ENCODE measurements at places on chromosomes 16 and 17.

DNA sequence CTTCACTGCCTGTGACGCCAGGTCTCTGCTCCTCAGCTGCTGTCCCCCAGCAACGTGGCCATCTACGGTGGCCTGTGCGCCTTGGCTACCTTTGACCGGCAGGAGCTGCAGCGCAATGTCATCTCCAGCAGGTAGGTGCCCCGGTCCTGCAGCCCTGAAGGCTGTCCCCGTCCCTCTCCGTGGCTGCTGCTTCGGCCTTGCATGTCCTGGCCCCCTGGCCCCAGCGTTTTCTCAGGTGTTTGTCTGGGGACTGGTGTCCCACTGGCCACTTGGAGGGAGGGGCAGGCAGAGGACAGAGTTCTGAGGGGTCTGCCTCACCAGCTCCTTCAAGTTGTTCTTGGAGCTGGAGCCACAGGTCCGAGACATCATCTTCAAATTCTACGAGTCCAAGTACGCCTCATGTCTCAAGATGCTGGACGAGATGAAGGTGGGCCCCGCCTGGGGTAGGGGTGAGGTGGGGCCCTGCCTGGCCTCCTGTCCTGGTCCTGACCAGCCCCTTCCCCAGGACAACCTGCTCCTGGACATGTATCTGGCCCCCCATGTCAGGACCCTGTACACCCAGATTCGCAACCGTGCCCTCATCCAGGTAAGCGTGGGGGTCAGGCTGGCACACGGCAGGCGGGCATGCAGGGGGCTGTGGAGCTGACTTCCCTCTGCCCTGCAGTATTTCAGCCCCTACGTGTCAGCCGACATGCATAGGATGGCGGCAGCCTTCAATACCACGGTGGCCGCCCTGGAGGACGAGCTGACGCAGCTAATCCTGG, 4.4 kb downstream of the GPS1 start:
- peaks cover 31% of the 10 kb centered on the region for H3K36me3 ChIP-seq
- DNase-seq, result no peak
- H3K27ac ChIP-seq, result no peak overlapping the region
- no peaks in the 10 kb centered on the region for H3K4me1 ChIP-seq
- H3K27me3 ChIP-seq, result no peaks in the 10 kb centered on the region

DNA sequence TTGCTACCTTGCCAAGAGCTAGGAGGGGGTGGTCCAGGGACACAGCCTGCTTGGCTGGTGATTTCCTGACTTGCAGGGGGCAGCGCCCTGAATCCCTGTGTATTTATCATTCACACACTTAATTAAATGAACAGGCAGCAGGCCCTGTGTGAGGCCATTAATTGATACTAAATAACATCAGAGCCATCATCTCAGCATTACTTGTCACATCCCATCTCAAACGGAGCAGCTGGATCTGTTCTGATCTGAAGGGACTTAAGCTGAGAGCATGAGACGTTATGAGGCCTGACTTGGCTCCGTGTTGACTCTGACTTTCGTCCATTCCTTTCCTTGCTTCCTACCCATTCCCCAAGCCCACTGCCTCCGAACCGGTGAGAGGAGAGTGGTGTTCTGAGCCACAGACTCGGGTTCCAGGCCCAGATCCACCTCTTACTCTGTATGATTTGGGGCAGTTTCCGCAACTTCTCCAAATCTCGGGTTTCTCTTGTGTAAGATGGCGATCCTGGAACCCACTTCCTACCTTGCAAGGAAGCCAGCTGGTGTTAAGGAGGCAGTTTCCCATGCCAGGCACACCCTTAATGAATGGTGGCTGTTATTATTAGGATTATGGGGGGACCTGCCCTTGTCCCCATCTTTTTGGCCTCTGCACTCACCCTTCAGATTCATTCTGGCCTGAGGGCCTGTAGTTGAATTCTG, 33.8 kb downstream of the CACNA1G start:
- H3K36me3 ChIP-seq, result no peaks in the 10 kb centered on the region
- no peaks in the 10 kb centered on the region for H3K27me3 ChIP-seq
- no peak overlapping the region for H3K4me3 ChIP-seq

DNA sequence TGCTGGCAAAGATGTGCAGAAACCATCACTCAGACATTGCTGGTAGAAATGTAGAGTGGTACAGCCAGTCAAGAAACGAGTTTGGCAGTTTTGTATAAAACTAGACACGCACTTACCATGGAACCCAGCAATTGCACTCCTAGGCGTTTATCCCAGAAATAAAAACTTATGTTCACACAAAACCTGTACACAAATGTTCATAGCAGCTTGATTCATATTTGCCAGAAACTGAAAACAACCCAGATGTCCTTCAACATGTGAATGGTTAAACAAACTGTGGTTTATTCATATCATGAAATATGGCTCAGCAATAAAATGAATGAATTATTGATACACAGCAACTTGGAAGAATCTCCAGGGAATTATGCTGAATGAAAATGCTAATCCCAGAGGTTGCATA, 570.0 kb downstream of the CDH13 start:
- H3K4me1 ChIP-seq, result no peaks in the 10 kb centered on the region
- DNase-seq, result no peak
- H3K27ac ChIP-seq, result no peak overlapping the region
- H3K4me3 ChIP-seq, result no peak overlapping the region
- H3K36me3 ChIP-seq, result no peaks in the 10 kb centered on the region

GRCh38 chr17:7078711-7079110, 1.3 kb downstream of the CLEC10A start:
- no peak overlapping the region for H3K4me3 ChIP-seq
- DNase-seq, result no peak
- peaks cover 7% of the 10 kb centered on the region for H3K27me3 ChIP-seq
- no peak overlapping the region for H3K27ac ChIP-seq
- peaks cover 3% of the 10 kb centered on the region for H3K4me1 ChIP-seq

DNA sequence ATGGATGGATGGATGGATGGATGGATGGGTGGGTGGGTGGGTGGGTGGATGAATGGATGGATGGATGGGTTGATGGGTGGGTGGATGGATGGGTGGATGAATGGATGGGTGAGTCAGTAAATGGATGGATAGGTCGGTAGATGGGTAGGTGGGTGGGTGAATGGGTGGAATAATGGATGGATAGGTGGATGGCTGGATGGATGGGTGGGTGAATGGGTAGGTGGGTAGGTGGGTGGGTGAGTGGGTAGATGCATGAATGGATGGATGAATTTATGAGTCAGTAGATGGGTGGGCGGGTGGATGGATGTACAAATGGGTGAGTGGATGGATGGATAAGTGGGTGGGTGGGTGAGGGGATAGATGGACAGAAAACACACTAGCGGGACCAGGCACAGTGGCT, 4.9 kb downstream of the ZG16B start:
- no peaks in the 10 kb centered on the region for H3K27me3 ChIP-seq
- no peak for DNase-seq
- no peaks in the 10 kb centered on the region for H3K36me3 ChIP-seq
- no peak overlapping the region for H3K4me3 ChIP-seq

DNA sequence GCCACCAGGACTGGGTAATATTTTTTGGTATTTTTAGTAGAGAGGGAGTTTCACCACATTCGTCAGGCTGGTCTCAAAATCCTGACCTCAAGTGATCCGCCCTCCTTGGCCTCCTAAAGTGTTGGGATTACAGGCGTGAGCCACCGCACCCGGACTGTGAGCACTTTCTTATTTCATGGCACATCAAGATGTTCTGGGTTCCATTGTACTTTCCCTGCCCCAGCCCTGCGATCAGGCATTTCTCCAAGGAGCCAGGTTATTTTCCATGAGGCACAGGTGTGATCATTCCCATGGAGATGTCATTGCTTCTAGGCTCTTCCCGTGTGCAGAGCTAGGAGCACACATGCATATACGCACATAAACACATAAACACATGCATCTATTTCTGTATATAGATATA, 2.6 kb upstream of the ANKRD40CL start:
- H3K4me1 ChIP-seq, result peaks cover 10% of the 10 kb centered on the region
- no peaks in the 10 kb centered on the region for H3K36me3 ChIP-seq
- H3K27me3 ChIP-seq, result no peaks in the 10 kb centered on the region
- H3K4me3 ChIP-seq, result no peak overlapping the region
- DNase-seq, result no peak
- H3K27ac ChIP-seq, result no peak overlapping the region

DNA sequence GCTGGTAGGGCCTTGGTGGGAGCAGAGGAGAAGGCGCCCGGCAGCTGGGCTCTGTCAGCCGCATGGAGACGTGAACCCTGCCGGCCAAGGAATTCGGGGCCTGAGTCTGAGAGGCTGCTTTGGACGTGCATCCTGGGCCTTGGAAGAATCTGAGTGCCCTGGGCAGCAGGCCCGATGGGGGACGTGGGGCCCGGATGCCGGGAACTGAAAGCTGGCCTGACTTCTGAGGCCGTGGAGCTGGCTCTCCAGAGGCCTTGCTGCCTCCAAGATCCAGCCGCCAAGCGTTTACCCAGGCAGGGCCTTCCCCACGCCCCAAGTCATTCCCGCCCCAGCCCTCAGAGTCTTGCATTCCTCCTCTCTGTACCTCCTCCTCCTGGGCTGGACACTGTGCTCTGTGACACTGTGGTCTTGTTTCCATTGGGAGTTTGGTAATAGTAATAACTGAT, 37.2 kb downstream of the NKD1 start:
- no peak overlapping the region for H3K27ac ChIP-seq
- no peak for DNase-seq
- H3K4me1 ChIP-seq, result no peaks in the 10 kb centered on the region

DNA sequence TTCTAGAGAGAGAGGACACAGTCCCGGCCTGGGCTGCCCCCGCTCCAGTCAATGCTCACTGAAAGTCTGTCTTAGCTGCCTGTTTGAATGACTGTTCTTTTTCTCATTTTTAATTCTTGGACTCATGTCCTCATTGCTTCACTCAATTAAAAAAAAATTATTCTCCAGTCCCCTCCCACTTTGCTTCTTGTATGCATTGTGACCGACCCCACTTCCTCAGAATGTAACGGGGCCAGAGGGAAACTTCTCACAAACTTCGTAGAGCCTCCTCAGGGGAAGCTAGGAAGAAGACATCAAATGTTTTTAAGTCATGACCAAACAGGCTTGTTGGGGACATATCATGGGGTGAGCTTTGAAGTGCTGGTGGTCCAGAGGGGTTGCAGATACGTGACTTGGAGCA, 113.2 kb downstream of the CCDC182 start:
- peaks cover 97% of the 10 kb centered on the region for H3K36me3 ChIP-seq
- H3K27ac ChIP-seq, result no peak overlapping the region
- H3K4me3 ChIP-seq, result no peak overlapping the region
- DNase-seq, result no peak
- H3K27me3 ChIP-seq, result no peaks in the 10 kb centered on the region

DNA sequence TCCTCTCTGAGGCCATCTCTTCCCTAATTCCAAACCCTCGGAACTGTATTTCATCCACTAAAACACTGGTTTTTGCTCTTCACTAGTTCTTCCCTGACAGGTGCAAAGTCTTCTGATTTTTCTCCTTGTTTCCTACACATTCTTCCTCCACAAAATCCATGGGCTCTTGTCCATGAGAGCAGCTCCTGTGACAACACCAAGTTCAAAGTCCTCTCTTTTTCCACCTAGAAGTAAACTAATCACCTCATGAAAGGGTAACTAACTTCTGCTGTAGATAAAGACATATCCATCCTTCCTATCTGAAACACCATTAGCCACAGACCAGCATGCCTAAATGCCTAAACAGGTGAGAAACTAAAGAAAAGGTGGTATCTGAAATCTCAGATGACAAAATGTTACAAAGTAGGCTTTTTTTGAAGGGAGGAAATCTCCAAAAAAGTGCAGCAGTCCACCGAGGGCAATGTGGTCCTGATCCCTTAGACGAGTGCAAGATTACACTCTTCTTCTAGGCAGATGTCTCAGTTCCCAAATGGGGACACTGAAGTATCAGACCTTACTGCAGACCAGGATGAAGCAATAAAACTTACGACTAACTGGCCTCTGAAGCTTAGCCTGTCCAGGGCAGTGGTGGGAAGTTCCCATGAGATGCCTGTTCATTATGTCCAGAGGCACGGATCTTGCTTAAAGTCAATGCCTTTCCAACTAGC, 2.8 kb downstream of the PIP4K2B start:
- H3K4me3 ChIP-seq, result no peak overlapping the region
- H3K27me3 ChIP-seq, result no peaks in the 10 kb centered on the region
- peaks cover 31% of the 10 kb centered on the region for H3K36me3 ChIP-seq

- H3K27me3 ChIP-seq, result no peaks in the 10 kb centered on the region
- no peak overlapping the region for H3K4me3 ChIP-seq
- peak; percentile 98 for DNase-seq
- H3K27ac ChIP-seq, result no peak overlapping the region
- no peaks in the 10 kb centered on the region for H3K36me3 ChIP-seq
Measured at GRCh38 chr16:79451196-79451816, 149.2 kb downstream of the MAF start.

GRCh38 chr17:72079700-72080099, 41.1 kb upstream of the SOX9 start:
- H3K4me3 ChIP-seq, result no peak overlapping the region
- H3K4me1 ChIP-seq, result no peaks in the 10 kb centered on the region
- no peak for DNase-seq
- H3K27me3 ChIP-seq, result no peaks in the 10 kb centered on the region
- no peak overlapping the region for H3K27ac ChIP-seq

GRCh38 chr16:12078405-12079280, 102.1 kb downstream of the SNX29 start:
- no peak for DNase-seq
- H3K4me1 ChIP-seq, result peaks cover 25% of the 10 kb centered on the region
- no peaks in the 10 kb centered on the region for H3K27me3 ChIP-seq
- H3K27ac ChIP-seq, result no peak overlapping the region

DNA sequence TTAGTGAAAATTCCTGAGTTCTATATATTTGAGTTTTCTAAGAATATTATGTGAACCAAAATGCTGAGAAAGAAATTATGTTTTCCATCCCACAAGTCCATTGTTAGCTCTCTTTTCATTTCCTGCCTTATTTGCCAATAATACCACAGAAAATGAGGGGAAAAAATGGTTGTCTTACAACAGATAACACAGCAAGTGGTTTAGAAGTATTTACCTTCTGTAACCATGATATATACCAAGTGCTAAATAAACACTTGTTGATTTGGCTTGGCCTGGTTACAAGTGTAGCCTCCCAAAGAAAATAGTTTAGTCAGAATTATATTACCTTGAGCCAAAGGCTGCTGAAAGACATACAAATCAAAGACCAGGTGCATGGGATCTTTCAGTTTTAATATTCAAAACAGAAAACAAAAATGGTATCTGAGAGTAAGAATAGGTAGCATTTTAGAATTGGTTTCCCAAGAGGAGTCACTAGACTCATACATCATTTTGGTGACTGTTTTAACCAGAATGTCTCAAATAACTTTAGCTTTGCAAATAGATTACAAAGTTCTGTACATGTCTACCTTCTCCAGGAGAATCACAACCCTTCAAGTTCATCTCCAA, 439.8 kb upstream of the DYNLRB2 start:
- H3K36me3 ChIP-seq, result no peaks in the 10 kb centered on the region
- DNase-seq, result no peak
- H3K4me3 ChIP-seq, result no peak overlapping the region
- H3K27ac ChIP-seq, result no peak overlapping the region
- no peaks in the 10 kb centered on the region for H3K27me3 ChIP-seq

Measured in common myeloid progenitor, CD34-positive (primary cell).